ENCODE measurements at places on chromosomes 12 and 14. TPM values are rescaled to one million over a fixed set of nuclear protein-coding genes. Genes with fewer than 3 reads are reported as not detected.

IGFBP6 gene
- 10.5 TPM for polyA plus RNA-seq

- no peak for DNase-seq
These were observed 3.4 kb downstream of the PAH start for GRCh38 chr12:102913453-102914226.

DNA sequence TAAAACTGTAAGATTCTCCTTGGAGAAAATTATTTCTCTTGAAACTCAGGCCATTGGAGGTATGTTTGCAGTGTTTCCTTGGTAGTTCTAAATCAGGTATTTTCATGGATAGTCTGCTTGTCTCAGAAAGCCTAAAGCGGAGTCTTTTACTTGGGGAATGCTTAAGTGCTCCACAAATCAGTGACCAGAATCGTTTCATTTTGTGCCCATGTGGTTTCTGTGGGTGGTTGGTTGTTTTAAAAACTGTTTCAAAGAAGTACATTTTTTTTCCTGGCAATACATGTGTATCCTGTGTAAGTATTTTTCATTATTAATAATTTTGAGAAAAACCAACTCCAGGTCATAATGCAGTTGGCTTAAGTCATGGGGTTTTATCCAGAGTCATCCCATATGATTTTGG lies 33.6 kb downstream of the CCDC91 start:
- DNase-seq: no peak

DNA sequence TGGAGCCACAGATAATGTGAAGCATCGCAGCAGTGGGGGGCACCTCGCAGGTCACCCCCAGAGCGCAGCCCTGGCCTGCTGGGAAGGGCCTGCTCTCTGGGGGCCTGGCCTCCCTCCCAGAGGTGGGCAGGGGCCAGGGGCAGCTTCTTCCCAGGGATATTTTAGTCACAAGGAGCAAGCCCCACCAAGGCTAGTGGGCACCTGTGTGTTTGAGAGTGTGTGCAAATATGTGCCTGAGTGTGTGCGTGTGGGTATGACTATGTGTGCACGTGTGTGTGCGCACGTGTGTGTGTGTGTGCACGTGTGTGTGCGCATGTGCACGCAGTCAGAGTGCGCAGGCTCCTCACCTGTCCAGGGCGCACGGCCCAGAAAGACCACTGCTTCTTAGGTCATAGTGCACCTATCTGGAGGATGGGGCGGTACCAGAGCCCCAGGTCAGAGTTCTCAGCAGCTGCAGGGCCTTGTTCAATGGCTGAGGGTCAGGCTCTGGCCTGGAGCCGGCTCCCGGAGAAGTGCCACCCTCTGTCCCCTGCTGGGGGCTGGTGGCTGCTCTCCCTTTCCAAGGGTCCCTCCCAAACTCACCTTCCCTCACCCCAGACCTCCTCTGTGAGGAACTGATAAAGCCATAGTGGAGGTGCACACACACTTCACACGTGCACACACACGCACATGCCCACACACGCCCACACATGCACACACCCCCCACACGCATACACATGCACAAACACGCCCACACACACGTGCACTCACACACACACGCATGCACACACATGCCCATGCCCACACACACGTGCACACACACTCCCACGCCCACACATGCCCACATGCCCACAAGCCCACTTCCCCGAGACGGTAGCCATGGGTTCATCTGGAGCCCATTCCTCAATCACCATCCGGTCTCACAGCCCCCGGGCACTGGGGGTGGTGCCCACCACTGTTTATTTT lies 128.5 kb downstream of the KIF26A start:
- DNase-seq: no peak

SCNN1A gene
- polyA plus RNA-seq: 80.1 TPM

- no peak for DNase-seq
These were observed 51.2 kb downstream of the IRAK3 start for GRCh38 chr12:66240096-66240820.

GRCh38 chr14:28690029-28690692 lies 76.4 kb upstream of the FOXG1 start:
- no peak for DNase-seq

KRT74 gene
- not detected for polyA plus RNA-seq

- no peak for DNase-seq
These were observed 57.5 kb downstream of the TSPAN9 start for GRCh38 chr12:3134526-3135135.

PTPRR gene
- 0.60 TPM for polyA plus RNA-seq

A2M gene
- 218 TPM for polyA plus RNA-seq

RD3L gene
- not detected for polyA plus RNA-seq

CFAP73 gene
- polyA plus RNA-seq: 1.3 TPM

GRCh38 chr14:94385553-94386057 lies 2.8 kb downstream of the SERPINA1 start:
- DNase-seq: no peak

- DNase-seq: no peak
These were observed 68.0 kb upstream of the DICER1 start for GRCh38 chr14:95225251-95225887.

GRCh38 chr14:50061664-50062437 lies 54.5 kb downstream of the VCPKMT start:
- peak; percentile 52 for DNase-seq

CLEC6A gene
- polyA plus RNA-seq: 0.27 TPM

GRCh38 chr14:23478109-23478759 lies 8.7 kb downstream of the NGDN start:
- peak; percentile 50 for DNase-seq

GRCh38 chr12:112386726-112387125 lies 4.5 kb upstream of the HECTD4 start:
- no peak for DNase-seq

GRCh38 chr14:33573301-33573880 lies 377.5 kb downstream of the EGLN3 start:
- DNase-seq: no peak

CRADD gene
- 11.4 TPM for polyA plus RNA-seq

STYK1 gene
- 0.83 TPM for polyA plus RNA-seq

ADAM20 gene
- polyA plus RNA-seq: 0.38 TPM

GRCh38 chr12:83763425-83763824 lies 1076.7 kb downstream of the TMTC2 start:
- no peak for DNase-seq

CACNA2D4 gene
- polyA plus RNA-seq: 1.9 TPM

RNASE3 gene
- polyA plus RNA-seq: 1.2 TPM

SDSL gene
- polyA plus RNA-seq: 9.0 TPM

SERPINA5 gene
- polyA plus RNA-seq: 13.5 TPM

- no peak for DNase-seq
These were observed 43.5 kb downstream of the B4GALNT3 start for GRCh38 chr12:503111-503761.

AICDA gene
- polyA plus RNA-seq: 0.45 TPM

MLF2 gene
- polyA plus RNA-seq: 187 TPM

GRCh38 chr14:78340250-78340649 lies 170.1 kb downstream of the NRXN3 start:
- DNase-seq: no peak

GRCh38 chr12:131362291-131363211 lies 348.3 kb upstream of the SFSWAP start:
- no peak for DNase-seq

- peak; percentile 75 for DNase-seq
These were observed 1.0 kb upstream of the SLC38A2 start for GRCh38 chr12:46373301-46374296.

- no peak for DNase-seq
These were observed 30.9 kb downstream of the SLC15A4 start for GRCh38 chr12:128792881-128793280.

RERG gene
- polyA plus RNA-seq: 34.5 TPM

GRCh38 chr14:62081012-62081612 lies 318.9 kb downstream of the SNAPC1 start:
- DNase-seq: no peak

DNA sequence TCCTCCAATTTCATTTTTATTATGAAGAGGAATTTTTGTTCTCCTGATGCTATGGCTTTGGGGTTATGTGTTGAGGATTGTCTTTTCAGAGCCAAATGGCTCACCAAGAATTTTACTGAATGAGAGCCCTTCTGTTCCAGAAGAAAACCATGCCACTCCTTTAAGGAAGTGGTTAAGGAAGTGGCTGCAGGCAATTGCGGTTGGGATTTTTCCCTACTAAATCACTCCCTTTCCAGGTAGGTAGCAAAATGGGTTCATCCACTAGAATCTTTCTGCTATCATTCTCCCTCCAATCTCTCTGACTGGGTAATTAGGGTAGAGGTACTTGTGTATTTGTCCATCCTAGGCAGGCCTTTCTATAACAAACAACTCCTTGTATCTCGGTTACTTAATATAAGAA lies 163.1 kb downstream of the TTC8 start:
- DNase-seq: no peak

- peak; percentile 19 for DNase-seq
These were observed 29.1 kb downstream of the APPL2 start for GRCh38 chr12:105206686-105207374.

DNA sequence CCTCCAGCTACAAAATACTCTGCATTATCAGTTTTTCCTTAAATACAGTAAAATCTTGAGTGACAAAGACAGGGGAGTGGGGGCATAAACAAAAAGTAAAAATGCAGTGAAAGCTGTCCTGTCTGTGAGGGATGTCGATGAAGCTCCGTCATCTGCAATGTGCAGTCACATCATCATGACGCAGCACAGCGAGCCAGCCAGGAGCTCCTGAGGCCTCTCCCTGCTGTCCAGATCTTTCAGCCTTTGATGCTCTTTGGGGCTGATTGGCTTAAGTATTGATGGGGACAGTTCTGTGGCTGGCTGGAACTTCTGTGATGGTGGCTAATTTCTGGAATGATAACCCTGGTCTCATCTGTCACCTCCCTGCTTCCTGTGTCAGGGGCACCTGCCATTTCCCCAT lies 54.6 kb upstream of the TRAF3 start:
- no peak for DNase-seq

- peak; percentile 49 for DNase-seq
These were observed 145.9 kb upstream of the SLCO1C1 start for GRCh38 chr12:20549108-20549719.

DNA sequence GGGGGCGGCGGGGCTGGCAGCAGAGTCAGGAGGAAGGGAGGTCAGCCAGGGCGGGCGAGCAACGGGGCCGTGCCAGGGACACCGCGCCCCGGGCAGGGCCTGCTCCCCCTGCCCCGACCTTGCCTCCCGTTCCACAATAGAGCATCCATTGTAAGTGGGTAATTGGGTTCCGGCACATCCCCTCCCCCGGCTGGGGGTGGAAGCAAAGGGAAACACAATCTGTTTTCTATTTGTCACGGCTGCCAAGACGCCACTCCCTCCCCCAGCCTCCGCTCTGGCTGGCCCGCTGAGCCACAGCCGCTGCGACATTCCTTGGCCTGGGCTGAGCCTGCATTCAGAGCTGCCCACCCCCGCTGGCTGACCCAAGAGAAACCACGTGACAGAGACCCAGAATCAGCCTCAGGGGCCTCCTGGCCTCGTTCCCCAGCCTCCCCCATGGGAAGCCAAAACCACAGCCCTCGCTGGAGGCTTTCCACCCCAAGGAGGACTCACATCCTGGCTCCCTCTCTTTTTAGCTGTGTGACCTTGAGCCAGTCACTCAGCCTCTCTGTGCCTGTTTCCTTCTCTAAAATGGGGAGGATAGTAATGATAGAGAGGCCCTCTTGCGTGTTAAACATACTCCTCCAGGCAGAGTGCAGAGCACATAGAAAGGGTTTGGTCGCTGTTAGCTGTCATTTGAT lies 117.6 kb downstream of the SCARB1 start:
- peak; percentile 94 for DNase-seq

DNA sequence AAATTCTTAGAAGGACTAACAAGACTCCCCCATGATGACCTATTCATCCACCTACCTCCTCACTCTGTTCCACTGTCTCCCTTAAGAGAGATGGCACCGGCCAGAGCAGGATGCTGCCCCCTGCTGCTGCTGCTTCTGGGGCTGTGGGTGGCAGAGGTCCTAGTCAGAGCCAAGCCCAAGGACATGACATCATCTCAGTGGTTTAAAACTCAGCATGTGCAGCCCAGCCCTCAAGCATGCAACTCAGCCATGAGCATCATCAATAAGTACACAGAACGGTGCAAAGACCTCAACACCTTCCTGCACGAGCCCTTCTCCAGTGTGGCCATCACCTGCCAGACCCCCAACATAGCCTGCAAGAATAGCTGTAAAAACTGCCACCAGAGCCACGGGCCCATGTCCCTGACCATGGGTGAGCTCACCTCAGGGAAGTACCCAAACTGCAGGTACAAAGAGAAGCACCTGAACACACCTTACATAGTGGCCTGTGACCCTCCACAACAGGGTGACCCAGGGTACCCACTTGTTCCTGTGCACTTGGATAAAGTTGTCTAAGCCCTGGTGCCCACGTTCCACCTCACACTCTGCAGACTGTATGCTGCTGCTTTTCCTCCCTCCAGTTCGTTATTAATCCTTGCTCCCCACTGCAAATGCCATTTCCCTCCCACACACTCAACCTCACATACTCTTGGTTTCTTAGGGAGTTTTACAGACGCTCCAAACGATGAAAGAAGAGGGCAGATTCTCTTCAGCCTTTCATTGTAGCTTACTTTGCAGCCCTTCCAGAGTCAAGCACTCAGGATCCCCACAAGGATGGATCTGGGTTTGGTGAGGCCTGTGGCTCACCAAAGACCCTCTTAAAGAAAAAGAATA lies at the start of gene RNASE8:
Gene RNASE8 (plus strand): TSS at position 20 of the 873 bp plus-strand sequence. CDS start 71 bp downstream, at position 91.
- no peak for DNase-seq

CACNA1C gene
- 11.4 TPM for polyA plus RNA-seq

DNA sequence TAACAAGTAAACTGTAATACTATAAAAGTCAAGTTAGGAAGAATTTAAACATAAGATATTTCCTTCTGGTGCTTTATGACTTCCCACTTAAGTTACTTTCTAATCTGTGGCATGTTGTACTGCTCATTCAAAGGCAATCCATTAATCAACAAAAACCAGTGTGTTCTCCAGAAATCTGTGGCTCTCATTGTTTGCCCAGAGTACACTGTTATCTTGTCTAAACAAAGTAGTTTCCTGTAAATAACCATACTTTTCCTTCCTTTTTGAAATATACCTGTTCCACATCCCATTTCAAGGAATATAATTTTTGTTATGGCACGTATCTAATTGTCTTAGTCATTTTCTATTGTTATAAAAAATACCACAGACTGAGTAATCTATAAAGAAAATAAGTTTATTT lies 184.1 kb downstream of the CCER1 start:
- no peak for DNase-seq

- DNase-seq: no peak
These were observed 1.4 kb upstream of the GSC start for GRCh38 chr14:94771158-94771905.

- DNase-seq: no peak
These were observed 274.2 kb downstream of the SSPN start for GRCh38 chr12:26469421-26470180.

All from left kidney (tissue), 8 donors.